ENCODE measurements at places on chromosomes 3 and 15. TPM values are rescaled to one million over a fixed set of nuclear protein-coding genes. Genes with fewer than 3 reads are reported as not detected.

ZMYND10 gene
- 40.9 TPM for polyA plus RNA-seq

DAZL gene
- 0.13 TPM for polyA plus RNA-seq

GOLGA6L9 gene
- 7.9 TPM for polyA plus RNA-seq

IGDCC3 gene
- 20.7 TPM for polyA plus RNA-seq

CRABP1 gene
- polyA plus RNA-seq, result 539 TPM
